GM23248 (cell line): ENCODE measurements at places on chromosomes 4 and X.

DNA sequence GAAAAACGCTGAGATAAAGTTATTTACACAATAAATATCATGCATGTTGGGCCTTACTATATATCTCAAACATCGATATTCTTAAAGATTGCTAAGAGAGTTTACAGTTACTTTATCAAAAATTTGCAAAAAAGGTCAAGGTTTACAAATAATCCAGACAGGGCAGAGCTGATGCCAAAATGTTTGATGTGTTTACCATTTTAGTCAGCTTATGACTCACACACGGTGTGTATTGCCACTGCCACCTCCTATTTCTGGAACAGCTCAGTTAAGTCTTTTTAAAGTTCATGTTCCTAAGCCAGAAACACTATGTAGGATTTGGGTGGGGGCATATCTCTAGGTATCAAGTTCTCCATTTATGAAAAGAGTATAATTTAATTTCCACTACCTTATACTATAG, 580.6 kb downstream of the INPP4B start:
- H3K27me3 ChIP-seq, result no peaks in the 10 kb centered on the region
- H3K4me1 ChIP-seq, result peaks cover 28% of the 10 kb centered on the region
- peak overlapping the region; percentile 90 for H3K27ac ChIP-seq
- no peaks in the 10 kb centered on the region for H3K36me3 ChIP-seq

DNA sequence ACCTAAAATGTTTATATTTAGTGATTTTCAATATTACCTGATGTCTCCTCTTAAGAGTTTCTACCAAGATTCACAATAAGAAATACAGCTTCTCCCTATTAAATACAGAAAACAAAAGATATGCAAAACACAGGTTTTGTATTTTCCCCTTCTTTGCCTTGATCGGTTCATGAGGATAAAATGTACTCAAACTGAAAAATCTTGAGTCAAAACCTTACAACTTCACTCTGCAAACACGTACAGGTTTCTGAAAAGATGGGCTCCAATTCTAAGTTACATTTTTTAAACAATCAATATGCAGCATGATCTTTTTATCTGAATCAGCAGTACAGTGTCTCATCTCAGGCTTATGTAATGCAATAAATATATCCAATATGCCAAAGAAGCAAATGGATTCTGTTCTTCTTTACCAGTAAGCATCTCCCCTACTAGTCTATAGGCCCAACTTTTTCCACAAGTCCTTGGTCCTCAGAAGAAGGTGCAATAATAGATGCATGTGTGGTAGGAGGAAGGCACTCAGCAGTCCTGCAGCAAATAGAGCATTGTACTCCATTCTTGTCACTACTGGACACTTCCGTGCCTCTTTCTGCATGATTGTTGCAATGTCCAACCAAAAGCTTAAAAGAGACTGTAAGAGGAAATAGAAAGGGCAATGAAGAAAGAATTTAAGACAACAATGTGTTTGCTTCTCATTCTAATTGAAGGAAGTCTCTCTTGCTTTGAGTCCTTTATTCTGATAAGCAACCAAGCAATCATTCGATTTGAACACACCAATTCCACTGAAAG, 3.2 kb downstream of the MAPK10 start:
- H3K4me3 ChIP-seq, result no peak overlapping the region
- DNase-seq, result no peak
- no peaks in the 10 kb centered on the region for H3K4me1 ChIP-seq
- H3K27me3 ChIP-seq, result no peaks in the 10 kb centered on the region

GRCh38 chr4:108596344-108596743, 24.0 kb upstream of the RPL34 start:
- H3K27ac ChIP-seq, result no peak overlapping the region
- peaks cover 10% of the 10 kb centered on the region for H3K4me1 ChIP-seq
- no peaks in the 10 kb centered on the region for H3K27me3 ChIP-seq
- DNase-seq, result no peak
- H3K36me3 ChIP-seq, result no peaks in the 10 kb centered on the region

- H3K4me3 ChIP-seq, result no peak overlapping the region
- H3K36me3 ChIP-seq, result peaks cover 61% of the 10 kb centered on the region
- no peaks in the 10 kb centered on the region for H3K27me3 ChIP-seq
- DNase-seq, result no peak
These were observed 122.9 kb downstream of the AFAP1 start for GRCh38 chr4:7816771-7817170.

GRCh38 chr4:2361366-2362265, 56.8 kb downstream of the ZFYVE28 start:
- 0 out of 2 replicates have a peak, but pooled peaks cover 12% of the 10 kb centered on the region for H3K4me1 ChIP-seq
- H3K4me3 ChIP-seq, result no peak overlapping the region
- DNase-seq, result no peak
- no peaks in the 10 kb centered on the region for H3K36me3 ChIP-seq
- no peaks in the 10 kb centered on the region for H3K27me3 ChIP-seq

- peaks cover 16% of the 10 kb centered on the region for H3K4me1 ChIP-seq
- H3K4me3 ChIP-seq, result no peak overlapping the region
- no peak for DNase-seq
- H3K27me3 ChIP-seq, result no peaks in the 10 kb centered on the region
- H3K36me3 ChIP-seq, result no peaks in the 10 kb centered on the region
These were observed 57.9 kb upstream of the CXCL8 start for GRCh38 chr4:73682508-73682907.

- H3K4me3 ChIP-seq, result no peak overlapping the region
- no peaks in the 10 kb centered on the region for H3K4me1 ChIP-seq
- H3K36me3 ChIP-seq, result no peaks in the 10 kb centered on the region
- no peaks in the 10 kb centered on the region for H3K27me3 ChIP-seq
These were observed 38.7 kb upstream of the LPAR4 start for GRCh38 chrX:78708816-78709215.

DNA sequence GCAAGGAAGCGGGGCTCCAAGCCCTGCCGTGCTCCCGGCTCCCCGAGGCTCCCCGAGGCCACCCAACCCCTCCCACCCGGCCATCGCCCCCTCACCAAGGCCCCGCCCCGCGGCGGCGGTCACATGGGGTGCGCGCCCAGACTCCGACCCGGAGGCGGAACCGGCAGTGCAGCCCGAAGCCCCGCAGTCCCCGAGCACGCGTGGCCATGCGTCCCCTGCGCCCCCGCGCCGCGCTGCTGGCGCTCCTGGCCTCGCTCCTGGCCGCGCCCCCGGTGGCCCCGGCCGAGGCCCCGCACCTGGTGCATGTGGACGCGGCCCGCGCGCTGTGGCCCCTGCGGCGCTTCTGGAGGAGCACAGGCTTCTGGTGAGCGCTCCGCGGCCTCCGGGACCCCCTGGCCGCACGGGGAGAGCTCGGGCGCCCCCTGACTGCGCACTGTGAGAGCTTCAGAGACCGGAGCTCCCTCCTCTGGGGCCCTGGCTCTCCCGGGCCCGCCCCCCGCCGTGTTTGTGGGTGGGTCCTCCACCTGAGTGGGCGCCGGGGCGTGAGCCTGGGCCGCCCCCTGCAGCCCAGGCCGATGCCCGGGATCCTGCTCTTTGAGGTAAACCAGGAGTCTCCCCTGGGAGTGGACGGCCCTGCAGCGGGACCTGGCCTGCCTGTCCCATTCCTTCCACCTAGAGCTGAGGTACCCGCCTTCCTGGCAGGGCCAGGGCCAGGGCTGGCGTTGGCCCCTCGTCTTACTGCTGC, at the start of gene IDUA:
IDUA (plus strand) TSS at position 166 of the 745 bp plus-strand sequence; CDS start at position 207, 41 bp downstream.
- peak; percentile 90 for DNase-seq
- peaks cover 17% of the 10 kb centered on the region for H3K4me1 ChIP-seq
- no peaks in the 10 kb centered on the region for H3K36me3 ChIP-seq
- H3K4me3 ChIP-seq, result peak within 1 kb of the TSS; percentile 79
- peak within 1 kb of the TSS; percentile 42 for H3K27ac ChIP-seq

DNA sequence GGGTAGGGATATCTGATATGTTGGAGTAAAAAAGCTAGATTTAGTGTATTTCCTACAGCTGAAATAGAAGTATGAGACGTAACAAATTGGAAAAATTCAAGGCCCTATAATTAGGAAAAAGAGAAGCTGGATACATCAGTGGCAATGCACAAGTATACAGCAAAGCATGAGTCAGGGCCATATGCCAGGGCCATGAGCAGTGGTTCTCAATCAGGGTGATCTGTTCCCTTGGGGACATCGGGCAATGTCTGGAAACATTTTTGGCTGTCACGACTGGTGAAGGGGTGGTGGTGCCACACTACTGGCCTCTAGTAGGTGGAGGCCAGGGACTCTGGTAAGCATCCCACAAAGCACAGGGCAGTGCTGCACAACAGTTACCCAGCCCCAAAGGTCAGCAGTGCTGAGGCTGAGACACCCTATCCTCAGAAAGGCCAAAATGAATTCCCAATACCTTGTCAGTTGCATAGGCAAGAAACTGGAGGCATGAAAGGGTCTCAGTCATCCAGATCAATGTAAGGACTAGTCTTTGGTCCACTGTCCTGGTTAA, 36.8 kb upstream of the NAP1L5 start:
- no peak overlapping the region for H3K4me3 ChIP-seq
- DNase-seq, result peak; percentile 28
- H3K27me3 ChIP-seq, result no peaks in the 10 kb centered on the region

- no peak overlapping the region for H3K4me3 ChIP-seq
- H3K27ac ChIP-seq, result no peak overlapping the region
- no peaks in the 10 kb centered on the region for H3K4me1 ChIP-seq
- no peaks in the 10 kb centered on the region for H3K36me3 ChIP-seq
- H3K27me3 ChIP-seq, result no peaks in the 10 kb centered on the region
- DNase-seq, result no peak
These were observed 103.9 kb upstream of the PAQR3 start for GRCh38 chr4:79043138-79043537.

GRCh38 chr4:185352202-185352601, 43.5 kb downstream of the LRP2BP start:
- no peak overlapping the region for H3K27ac ChIP-seq
- no peaks in the 10 kb centered on the region for H3K27me3 ChIP-seq
- H3K36me3 ChIP-seq, result 0 out of 2 replicates have a peak, but pooled peaks cover 14% of the 10 kb centered on the region
- H3K4me1 ChIP-seq, result no peaks in the 10 kb centered on the region
- H3K4me3 ChIP-seq, result no peak overlapping the region
- DNase-seq, result no peak

- H3K4me1 ChIP-seq, result peaks cover 49% of the 10 kb centered on the region
- no peaks in the 10 kb centered on the region for H3K36me3 ChIP-seq
- no peaks in the 10 kb centered on the region for H3K27me3 ChIP-seq
- DNase-seq, result no peak
These were observed 5.9 kb downstream of the ZXDA start for GRCh38 chrX:57904176-57904880.

DNA sequence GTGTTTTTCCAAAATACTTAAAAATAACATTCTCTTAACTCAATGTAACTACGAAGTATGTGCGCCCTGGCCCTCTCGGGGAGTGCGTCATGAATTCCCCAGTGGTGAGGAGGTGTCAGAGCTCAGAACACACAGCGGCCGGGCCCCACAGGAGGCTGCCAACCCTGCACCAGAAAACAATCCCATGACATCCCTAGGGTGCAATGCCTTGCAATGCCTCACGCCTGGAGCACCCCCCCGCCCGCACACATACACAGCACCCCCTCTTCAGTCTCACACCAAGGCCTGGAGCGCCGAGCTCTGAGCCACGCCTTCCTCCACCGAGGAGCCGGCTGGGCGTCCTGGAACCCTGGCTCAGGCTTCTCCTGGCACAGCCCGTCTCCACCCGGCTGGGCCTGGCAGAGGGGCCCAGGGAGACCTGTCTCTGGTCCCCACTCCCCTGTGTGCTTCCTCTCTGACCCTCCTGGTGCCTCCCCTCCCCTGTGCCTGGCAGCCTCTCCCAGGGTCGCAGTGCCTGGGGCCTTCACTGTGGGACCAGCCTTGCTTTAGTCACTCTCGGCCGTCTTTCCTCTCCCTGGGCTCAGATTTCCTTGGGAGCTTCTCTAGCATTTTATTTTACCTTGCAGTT, 108.2 kb upstream of the ADRA2C start:
- DNase-seq, result peak; percentile 58
- H3K4me1 ChIP-seq, result no peaks in the 10 kb centered on the region
- H3K36me3 ChIP-seq, result no peaks in the 10 kb centered on the region
- H3K27me3 ChIP-seq, result peaks cover 25% of the 10 kb centered on the region
- no peak overlapping the region for H3K4me3 ChIP-seq
- H3K27ac ChIP-seq, result peak overlapping the region; percentile 33

DNA sequence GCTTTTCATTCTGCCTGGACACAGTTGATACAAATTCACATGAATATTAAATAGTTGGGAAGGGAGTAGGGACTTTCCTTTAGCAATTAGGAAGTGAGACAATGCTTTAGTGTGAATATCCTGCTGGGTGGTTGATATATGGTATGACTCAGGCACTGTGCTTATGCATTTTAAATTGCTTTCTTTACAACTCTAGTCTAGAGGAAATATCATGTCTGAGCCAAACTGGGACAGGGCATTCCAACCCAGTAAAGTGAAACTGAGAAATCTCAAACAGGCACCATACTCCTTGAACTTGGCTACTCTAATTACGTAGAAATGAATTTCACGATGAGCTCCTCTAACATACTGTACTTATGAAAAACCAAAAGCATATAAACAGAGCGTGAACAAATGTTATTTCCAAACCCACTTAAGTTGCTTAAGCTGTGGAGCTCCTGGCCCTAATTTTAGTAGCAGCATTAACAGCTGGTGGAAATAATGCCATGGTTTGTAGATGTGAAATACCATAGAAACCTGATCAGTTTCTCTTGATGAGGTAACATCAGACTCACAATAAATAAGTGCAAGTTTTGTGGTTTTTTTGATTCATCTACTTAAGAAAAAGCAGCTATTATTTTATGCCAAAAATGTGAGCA, 242.9 kb upstream of the GK2 start:
- H3K4me3 ChIP-seq, result peak overlapping the region; percentile 18
- peaks cover 21% of the 10 kb centered on the region for H3K4me1 ChIP-seq
- no peaks in the 10 kb centered on the region for H3K36me3 ChIP-seq
- DNase-seq, result peak; percentile 62
- H3K27me3 ChIP-seq, result no peaks in the 10 kb centered on the region

- no peak overlapping the region for H3K4me3 ChIP-seq
- H3K27me3 ChIP-seq, result no peaks in the 10 kb centered on the region
- H3K36me3 ChIP-seq, result no peaks in the 10 kb centered on the region
- peak overlapping the region; percentile 59 for H3K27ac ChIP-seq
- DNase-seq, result peak; percentile 78
These were observed 106.7 kb upstream of the PRKX start for GRCh38 chrX:3820167-3820566.

- H3K27ac ChIP-seq, result no peak overlapping the region
- no peaks in the 10 kb centered on the region for H3K27me3 ChIP-seq
- DNase-seq, result peak; percentile 32
- H3K4me1 ChIP-seq, result no peaks in the 10 kb centered on the region
- H3K36me3 ChIP-seq, result no peaks in the 10 kb centered on the region
These were observed 280.1 kb downstream of the PABPC4L start for GRCh38 chr4:133921280-133922195.

DNA sequence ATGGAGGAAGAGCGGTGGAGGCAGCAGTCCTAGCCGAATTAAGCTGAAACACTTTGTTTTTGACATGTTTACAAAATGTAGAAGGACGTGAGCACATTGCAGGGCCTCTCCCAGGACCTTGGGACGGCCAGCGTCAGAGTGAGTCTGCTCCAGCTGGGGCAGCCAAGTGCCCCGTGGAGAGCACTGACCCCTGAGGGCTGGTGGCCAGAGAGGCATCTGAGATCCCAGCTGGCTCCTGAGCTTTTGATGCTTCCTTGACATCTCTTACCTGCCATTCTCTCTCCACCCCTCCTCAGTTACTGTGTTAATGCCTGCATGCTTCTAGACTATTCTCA, 24.7 kb downstream of the NAT8L start:
- H3K36me3 ChIP-seq, result no peaks in the 10 kb centered on the region
- no peaks in the 10 kb centered on the region for H3K4me1 ChIP-seq
- DNase-seq, result no peak
- H3K27me3 ChIP-seq, result no peaks in the 10 kb centered on the region
- no peak overlapping the region for H3K27ac ChIP-seq
- no peak overlapping the region for H3K4me3 ChIP-seq

- no peaks in the 10 kb centered on the region for H3K4me1 ChIP-seq
- H3K4me3 ChIP-seq, result no peak overlapping the region
- DNase-seq, result no peak
These were observed 197.4 kb upstream of the ATP6AP2 start for GRCh38 chrX:40383360-40383759.
